Caudate nucleus (tissue), 63 donors: ENCODE measurements at places on chromosomes 6 and 20.

- DNase-seq: no peak
These were observed 817.5 kb upstream of the SLC35B3 start for GRCh38 chr6:9252799-9253198.

DNA sequence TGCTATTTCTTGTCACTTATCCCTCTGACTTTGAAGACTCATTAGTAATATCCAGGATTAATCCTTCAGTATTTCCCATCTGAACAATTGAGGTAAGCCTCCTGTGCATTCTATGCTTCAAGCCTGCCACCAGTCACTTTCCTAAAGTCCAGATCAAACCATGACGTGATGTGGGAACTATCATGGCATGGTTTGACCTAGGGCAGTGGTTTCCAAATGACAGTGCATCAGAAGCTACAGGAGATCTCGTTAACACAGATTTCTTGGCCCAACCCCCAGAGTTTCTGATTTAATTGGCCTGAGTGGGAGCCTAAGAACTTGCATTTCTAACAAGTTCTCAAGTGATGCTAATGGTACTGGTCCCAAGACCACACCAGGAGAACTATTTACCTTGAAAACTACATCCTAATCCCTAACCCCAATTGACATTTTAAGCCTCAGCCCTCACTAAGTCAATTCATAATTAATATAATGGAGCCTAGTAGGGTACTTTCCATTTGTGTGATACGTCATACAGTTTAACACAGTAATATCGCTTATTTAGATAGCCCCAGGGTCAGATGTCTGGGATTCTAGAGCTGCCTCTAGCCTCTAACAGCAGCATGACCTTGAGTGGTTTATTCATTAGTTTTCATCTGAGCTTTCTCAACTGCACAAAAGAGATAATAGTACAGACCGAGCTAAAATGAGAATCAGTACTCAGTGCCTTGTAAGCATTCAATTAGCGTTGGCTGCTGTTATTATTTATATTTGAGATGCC is 907.6 kb downstream of the TFAP2A start:
- DNase-seq: no peak

DNA sequence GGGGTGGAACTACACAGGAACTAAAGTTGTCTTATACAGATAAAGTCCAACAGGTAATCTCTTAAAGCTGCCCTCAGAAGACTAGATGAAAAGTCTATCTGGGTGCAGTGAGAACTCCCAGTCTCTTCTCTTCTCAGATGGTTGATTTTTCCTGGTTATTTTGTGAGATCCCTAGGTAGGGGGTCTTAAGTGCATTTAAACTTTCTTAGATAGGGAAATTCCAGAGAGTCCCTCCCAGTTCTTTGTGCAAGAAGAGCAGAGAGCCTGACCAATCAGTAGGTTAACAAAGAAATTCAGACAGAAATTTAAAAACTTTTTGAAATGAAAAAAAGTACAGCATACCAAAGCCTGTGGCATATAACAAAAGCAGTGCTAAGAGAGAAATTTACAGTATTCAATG is 2.0 kb upstream of the GABRR2 start:
- no peak for DNase-seq

- DNase-seq: no peak
These were observed 15.5 kb downstream of the SYTL3 start for GRCh38 chr6:158665332-158665731.

DNA sequence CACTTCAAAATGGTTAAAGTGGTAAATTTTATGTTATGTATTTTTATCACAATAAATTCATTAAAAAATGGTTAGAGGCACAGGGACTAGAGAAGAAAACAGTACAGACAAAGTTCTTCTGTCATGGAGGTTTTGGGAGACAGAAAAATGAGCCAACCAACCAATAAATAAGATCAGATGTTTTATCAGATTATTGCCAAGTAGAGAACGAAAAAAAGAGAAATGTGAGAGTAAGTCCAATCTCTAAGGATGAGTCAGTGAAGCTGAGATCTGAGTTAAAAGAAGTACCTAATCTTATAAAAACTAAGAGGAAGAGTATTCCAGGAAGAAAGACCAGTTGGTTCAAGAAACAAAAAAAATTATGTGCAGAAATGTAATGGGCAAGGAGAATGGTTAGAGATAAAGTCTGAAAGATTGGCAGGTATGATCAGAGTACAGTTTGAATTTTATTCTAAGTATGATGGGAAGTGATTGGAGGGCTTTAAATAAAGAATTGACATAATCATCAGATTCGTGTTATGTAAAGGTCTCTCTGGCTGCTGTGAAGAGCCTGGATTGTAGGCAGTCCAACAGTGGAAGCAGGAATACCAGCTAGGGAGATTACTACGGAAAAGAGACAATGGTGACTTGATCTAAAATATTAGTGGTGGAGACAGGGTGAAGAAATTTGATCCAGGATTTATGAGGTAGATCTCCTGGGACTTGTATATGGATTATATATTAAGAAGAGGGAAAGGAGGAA is 79.6 kb downstream of the RCAN2 start:
- no peak for DNase-seq
